ENCODE measurements at places on chromosomes 7 and 10.

DNA sequence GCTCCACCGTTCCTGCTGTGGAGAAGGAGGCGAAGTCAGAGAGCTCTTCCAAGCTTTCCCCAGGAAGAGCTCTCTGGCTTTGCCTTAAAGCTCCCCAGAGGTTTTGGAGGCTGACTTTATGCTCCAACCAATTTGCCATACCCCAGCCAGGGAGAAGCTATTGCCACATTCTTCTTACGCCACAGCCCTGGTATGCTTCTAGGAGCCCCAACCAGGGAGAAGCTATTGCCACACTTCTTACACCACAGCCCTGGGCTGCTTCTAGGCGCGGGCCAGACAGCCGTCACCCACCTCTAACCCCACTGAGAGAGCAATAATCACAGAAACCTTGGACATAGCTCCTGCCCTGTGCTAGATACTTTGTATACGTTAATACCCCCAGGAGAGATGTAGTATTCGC is 951 bp downstream of the ELOVL3 start:
- peaks cover 40% of the 10 kb centered on the region for H3K4me1 ChIP-seq
- H3K27ac ChIP-seq: no peak overlapping the region
- H3K27me3 ChIP-seq: peaks cover 43% of the 10 kb centered on the region

GRCh38 chr7:100739934-100740333 is 6.5 kb downstream of the ZAN start:
- H3K36me3 ChIP-seq: no peaks in the 10 kb centered on the region
- H3K27me3 ChIP-seq: peaks cover 36% of the 10 kb centered on the region
- no peak for DNase-seq
- H3K4me3 ChIP-seq: no peak overlapping the region
- H3K4me1 ChIP-seq: no peaks in the 10 kb centered on the region

- H3K27ac ChIP-seq: no peak overlapping the region
- DNase-seq: no peak
- peaks cover 100% of the 10 kb centered on the region for H3K27me3 ChIP-seq
Measured at GRCh38 chr10:99535764-99536337, 3.1 kb downstream of the NKX2-3 start.

- H3K36me3 ChIP-seq: no peaks in the 10 kb centered on the region
- no peak overlapping the region for H3K27ac ChIP-seq
- DNase-seq: no peak
- H3K4me3 ChIP-seq: no peak overlapping the region
- no peaks in the 10 kb centered on the region for H3K27me3 ChIP-seq
Measured at GRCh38 chr7:7176406-7177043, 5.8 kb upstream of the C1GALT1 start.

- no peak overlapping the region for H3K4me3 ChIP-seq
- H3K27ac ChIP-seq: no peak overlapping the region
- peaks cover 16% of the 10 kb centered on the region for H3K36me3 ChIP-seq
- peaks cover 24% of the 10 kb centered on the region for H3K4me1 ChIP-seq
- no peaks in the 10 kb centered on the region for H3K27me3 ChIP-seq
Measured at GRCh38 chr10:15251791-15252380, 83.4 kb upstream of the NMT2 start.

DNA sequence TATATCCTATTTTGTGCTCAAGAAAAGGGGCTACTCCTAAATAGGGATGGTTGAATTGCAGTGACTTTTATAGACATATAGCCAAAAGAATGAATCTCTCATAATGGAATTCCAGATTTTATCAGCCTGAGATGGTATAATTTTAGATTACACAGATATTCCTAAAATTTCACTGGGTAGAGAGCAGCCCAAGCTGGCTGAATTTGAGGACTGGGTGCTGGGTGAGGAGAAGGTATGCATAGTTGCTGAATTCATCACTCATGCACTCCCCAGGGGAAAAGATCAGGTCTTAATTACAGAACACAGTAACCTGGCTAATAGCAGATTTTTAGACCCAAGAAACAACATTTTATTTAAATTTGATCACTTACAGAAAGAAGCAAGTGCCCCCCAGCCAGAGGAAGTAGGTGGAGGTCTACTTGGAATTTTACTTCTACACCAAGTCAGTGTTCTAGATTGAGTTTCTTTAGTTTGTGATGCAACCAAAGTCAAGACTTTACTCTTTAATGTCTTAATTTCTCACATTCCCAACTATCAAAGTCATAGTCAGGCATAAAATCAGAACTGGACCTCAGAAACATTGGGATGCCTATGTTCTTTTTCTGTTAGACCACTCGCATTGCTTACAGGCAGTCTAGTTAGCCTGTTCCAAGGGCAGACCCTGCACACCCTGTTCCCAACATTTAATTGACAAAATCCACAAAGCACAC is 337.4 kb upstream of the PODXL start:
- H3K4me1 ChIP-seq: no peaks in the 10 kb centered on the region
- DNase-seq: no peak
- H3K27me3 ChIP-seq: peaks cover 61% of the 10 kb centered on the region
- no peak overlapping the region for H3K4me3 ChIP-seq

All from left ventricle myocardium inferior (tissue), 1 donor.